NCI-H446 treated with DMSO at 0.1 percent for 48 hours (cell line): ENCODE measurements at places on chromosomes 5 and 9.

- no peak for DNase-seq
Measured at GRCh38 chr5:134581241-134581981, 51.2 kb downstream of the SAR1B start.

DNA sequence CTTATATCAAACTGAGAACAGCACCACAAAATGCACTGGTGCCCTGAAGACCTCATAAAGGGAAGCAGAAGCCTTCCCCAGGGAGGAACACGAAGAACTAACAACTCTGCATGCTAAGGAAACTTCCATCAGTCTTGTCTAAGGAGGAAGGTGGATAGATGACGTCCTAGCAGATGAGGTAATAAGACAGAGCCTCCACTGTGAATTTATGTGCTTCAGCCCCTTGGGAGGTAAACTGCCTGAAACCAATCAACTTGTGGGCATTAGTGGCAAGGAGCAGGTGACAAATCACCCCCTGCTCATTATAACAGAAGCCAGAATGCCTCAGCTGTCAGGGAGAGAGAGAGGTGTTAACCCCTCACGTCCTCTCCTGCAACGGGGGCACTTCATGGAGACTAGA is 48.9 kb upstream of the SPIN1 start:
- no peak for DNase-seq

DNA sequence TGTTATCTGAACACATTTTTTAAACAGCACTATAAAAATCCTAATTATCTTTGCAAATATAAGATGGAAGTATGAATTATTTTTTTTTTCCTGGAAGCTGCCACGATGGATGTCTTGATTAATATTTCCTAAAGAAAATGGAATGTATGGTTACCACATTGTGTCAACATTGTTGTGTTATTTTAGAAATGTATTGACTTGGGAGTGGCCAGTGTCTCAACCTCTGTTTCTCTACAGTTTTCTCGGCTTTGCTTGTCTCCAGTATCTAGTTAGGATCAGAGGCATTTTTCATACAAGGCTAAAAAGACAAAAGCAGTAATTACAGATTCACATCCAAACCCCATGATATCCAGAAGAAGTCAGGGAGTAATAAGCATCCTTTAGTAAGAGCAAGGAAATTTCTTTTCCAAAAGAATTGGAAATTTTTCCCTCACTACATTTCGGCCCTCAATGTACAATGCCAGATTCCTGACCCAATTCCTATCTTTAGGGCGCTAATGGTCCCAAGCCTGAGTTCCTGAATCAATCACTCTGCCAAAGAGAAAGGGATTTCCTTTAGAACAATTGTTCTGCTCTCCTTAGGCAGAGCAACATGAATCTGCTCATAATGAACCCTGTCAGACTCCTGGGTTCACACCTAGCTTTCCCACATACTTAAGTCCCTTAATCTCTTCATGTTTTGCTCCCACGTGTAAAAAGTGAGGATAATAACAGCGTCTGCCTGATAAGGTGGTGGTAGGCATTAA is 111.7 kb downstream of the EDIL3 start:
- DNase-seq, result no peak

GRCh38 chr5:172926796-172927195 is 32.4 kb upstream of the RPL26L1 start:
- no peak for DNase-seq

- no peak for DNase-seq
Measured at GRCh38 chr5:139882961-139883539, 87.4 kb downstream of the PSD2 start.

DNA sequence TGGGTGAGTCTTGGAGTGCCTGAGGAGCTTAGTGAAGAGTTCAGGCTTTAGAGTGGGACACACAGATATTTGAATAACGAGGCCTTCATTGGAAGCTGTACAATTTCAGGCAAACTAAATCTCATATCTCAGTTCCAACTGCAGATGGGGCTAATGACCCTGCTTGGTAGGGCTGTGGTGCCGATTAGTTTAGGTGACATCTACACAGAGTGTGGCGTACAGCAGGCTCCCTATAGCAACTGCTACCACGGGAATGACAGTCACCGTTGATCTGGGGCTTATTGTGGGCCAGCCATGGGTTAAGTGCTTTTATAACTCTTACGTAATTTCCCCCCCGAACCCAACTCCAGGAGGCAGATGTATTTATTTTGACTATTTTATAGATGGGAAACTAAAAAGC is 70.8 kb downstream of the FAT2 start:
- DNase-seq, result no peak

GRCh38 chr5:135134691-135135381 is 100.8 kb upstream of the PITX1 start:
- DNase-seq, result no peak

- no peak for DNase-seq
Measured at GRCh38 chr5:157049605-157050004, 9.3 kb downstream of the HAVCR1 start.
